ENCODE measurements at places on chromosomes 1 and 21.
A peak's percentile ranks its signal among the peaks of the same experiment; 100 is the strongest.

DNA sequence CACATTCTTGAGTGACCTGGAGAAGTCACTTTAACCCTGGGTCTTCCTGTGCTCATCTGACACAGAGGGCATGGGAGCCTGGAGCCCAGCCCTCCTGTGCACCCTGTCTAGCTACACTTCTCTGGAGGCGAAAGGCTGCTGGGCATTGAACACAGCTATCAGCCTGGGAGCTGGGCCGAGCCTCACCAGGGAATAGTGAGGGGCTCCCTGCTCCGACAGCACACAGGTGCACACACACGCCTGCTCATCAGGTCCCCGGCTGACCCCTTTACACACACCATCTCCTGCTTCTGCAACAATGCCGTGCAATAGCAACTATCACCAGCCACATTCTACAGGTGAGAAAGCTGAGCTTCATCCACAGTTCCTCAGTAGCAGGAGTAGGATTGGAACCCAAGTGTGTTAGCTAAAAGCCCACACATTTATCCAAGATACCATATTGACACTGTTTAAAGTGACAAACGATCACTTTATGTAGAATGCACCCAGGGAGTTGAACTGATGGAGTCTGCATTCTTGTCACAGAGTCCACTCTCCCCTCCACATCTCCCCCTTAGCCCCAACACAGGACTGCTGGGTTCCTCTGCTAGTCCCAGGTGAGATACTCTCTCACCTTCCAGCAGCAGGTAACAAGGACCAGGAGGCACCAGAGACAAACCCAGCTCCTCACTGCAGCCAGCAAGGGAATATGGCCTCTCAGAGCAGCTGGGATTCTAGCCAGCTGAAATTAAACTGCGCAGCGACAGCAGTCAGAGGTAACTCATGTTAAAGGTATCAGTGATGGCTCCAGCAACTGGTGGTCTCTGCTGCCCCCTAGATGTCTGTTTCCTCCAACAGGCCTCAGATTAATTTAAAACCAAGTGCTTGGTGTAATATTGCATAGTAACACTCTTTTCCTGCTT, 18.3 kb upstream of the CAPN8 start:
- no peak for DNase-seq

- DNase-seq, result no peak
Observed at GRCh38 chr1:202616355-202616915, 93.8 kb downstream of the SYT2 start.

DNA sequence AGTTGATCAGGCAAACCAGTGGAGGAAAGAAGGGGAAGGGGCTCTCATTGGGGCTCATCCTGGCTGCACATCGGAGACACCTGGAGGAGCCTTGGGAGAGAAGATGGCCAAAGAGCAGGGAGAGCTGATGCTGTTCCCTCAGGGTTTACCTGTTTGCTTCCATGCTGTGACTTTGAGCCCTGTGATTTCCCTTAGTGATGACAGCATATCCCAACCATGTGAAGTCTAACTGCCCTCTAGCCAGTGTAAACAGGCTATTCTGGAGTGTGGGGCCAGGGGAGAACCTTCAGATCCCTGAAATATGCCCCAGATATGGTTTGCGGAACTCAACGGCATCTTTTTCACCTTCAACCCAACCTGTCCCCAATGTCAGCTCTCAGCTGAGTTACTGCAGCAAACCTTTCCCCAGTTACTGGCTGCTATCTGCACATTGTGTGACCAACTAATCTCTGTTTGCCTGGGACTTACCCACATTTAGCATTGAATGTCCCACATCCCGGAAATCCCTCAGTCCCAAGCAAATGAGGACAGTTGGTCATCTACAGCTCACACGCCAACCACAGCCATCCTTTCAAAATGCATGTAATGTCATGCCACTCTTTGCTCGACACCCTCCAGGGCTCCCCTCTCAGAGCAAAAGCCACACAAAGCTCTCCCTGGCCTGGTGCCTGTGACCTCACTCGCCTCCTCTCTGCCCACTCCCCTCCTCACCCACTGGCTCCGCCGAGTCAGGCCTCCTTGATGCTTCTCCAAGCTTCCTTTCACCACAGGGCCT, 242.3 kb downstream of the KCNJ6 start:
- DNase-seq, result no peak

- DNase-seq, result no peak
Observed at GRCh38 chr1:83787246-83787998, 211.5 kb downstream of the TTLL7 start.

DNA sequence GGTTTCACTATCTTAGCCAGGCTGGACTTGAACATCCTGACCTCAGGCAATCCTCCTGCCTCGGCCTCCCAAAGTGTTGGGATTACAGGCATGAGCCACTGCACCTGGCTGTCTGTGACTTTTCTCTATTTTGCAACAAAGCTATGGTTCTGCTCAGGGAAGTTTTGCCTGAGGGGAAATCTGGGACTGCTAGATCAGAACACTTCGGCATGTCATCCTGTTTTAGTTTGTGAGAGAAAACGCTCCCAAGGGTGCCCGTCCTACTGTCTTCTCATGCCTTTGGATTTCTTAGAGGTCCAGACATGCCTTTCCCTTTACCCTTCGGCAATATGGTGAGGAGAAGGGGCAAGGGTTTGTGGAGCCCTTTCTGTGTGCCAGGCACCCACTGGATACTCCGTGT, 5.6 kb upstream of the CORT start:
- DNase-seq, result no peak

GRCh38 chr1:109821221-109821669, 57.5 kb upstream of the EPS8L3 start:
- no peak for DNase-seq

DNA sequence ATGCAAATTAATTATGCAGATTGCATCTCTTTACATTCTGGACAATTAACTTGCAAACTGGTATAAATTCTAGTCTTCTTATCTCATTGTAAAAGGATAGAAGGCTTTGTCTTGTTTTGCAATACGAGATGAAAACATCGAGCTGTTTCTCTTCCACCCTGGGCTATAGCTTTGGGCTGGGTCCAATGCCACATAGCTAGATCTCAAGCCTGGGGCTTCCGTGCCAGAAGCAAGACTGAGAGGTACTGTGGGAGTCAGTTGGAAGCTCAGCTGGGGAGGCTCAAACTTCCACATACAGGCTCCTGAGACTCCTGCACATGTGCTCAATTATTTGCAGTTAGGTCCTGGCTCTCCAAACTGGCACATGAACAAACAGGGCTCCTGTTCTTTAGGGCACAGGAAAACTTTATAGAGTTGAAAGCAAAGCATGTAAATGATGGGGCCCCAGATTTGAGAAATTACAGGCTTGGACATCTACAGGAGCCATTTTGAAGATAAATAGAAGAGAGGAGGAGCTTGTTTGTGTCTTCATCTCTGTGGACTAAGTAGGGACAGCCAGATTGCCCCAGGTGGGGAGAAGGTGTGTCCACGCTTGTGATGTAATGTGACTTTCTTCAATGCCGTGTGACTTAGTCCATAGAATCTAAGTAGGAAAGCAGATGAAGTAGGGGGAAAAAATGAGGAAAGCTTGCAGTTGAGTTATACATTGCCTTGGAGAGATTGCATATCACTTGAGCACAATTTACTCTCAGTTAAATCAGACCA, 65.9 kb upstream of the SIPA1L2 start:
- DNase-seq, result no peak

GRCh38 chr1:115643666-115644065, 1.9 kb downstream of the VANGL1 start:
- no peak for DNase-seq

- DNase-seq, result no peak
Observed at GRCh38 chr1:162240577-162240976, 136.1 kb downstream of the SPATA46 start.

DNA sequence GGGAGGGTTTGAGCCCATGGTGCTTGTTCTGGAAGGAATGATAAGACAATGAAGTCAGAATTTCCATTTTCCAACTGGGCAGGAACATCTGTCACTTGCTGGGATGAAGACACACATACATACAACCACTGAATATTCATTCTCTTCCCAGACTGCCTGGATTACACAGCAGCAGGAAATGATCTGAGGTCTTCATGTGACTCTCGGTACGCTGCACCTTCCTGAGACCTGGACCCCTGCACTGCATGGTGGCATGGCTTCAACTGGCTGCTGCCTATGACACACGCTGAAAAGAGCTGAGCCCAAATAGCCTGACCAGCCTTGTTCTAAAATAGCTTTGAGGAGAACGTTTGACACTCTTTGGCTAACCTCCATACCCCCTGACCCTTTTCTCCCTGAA, 150.6 kb downstream of the GABPA start:
- no peak for DNase-seq

DNA sequence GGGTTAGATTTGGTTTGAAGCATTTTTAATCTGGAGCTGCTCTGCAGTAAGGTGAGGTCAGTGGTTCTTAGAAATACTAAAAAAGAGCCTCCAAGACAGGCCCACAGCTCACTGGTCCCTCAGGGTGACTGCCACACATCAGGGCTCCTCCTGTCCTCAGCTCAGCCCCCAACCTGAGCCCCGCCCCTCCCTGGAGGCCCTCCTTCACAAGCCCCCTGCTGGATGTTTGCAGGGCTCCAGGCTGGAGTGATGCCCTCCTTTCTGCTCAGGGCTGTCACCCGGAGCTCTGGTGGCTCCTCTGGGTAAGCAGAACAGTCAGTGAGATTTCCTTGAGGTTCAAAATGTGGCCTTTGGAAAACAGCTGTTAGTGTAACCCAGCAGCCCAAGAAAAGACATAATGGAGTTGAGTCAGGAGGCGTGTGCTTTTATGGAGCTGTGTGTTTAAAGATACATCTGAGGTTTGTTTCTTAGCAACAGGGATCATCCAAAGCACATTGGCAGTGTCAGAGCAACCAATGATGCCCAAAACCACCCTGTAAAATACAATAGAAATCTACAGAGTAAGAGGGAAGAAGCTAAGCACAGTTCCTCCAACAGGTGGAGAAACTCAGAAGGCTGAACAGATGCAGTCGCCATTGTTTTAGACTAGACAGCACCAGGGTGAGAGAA, 21.4 kb downstream of the STUM start:
- DNase-seq, result no peak

DNA sequence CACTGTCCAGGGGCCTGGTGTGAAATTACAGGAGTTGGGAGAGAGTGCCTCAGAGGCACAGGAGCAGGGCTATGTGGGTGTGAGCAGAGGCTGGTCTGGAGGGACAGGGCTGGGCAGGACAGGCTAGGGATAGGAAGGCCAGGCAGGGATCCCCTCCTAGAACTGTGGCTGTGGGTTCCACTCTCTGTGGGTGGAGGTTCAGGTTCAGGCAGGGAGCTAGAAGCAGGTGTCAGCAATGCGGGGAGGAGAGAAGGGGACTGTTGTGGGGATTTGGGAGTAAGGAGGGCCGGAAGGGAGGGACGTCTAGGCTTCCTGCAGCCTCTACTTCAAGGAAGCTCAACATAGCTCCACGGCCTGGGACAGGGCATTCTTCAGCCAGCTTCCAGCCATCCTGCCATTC, 8.3 kb upstream of the GPR61 start:
- DNase-seq, result no peak

GRCh38 chr1:61641578-61642336, 83.2 kb downstream of the TM2D1 start:
- DNase-seq, result peak; percentile 61

DNA sequence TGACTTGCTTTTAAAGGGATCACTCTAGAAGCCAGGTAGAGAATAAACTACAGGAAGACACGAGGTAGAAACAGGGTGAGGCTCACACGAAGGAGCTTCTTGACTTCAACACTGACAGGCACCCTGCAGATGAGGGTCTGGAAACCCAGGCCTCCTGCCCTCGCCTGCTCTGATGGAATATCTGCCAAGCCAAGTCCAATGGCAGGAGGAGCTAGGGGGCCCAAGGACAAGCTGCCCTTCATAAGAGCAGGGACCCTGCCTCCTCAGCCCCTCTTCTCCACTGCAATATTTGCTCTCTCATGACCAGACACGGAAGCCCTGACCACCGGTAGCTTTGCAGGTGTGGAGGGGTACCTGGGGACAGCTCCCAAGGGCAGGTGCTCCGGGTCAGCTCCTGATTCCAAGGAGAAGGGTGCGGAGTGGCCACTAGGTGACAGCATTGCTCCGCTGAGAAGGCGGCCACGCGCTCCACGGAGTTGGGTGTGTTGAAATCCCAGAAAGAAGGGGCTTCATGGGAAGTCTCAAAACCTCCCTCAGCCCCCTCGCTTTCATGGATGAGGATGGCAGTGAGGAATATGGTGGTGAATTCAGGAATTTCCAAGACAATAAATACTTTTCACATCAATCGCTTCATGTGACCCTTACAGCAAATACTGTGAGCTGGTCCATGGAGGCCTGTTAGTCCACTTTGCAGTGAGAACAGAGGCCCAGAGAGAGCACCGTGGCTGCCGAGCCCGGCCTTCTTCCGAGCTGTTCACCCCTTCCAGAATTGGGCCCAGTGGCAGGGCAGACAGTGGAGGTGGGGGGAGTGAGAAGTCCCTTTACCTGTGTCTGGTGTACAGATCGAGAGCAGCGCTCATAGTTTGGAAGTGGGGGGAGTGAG, 33.2 kb upstream of the PAX7 start:
- peak; percentile 60 for DNase-seq

GRCh38 chr1:38173848-38174247, 127.3 kb upstream of the POU3F1 start:
- DNase-seq, result no peak

GRCh38 chr1:211566431-211567025, 12.4 kb downstream of the SLC30A1 start:
- DNase-seq, result no peak

DNA sequence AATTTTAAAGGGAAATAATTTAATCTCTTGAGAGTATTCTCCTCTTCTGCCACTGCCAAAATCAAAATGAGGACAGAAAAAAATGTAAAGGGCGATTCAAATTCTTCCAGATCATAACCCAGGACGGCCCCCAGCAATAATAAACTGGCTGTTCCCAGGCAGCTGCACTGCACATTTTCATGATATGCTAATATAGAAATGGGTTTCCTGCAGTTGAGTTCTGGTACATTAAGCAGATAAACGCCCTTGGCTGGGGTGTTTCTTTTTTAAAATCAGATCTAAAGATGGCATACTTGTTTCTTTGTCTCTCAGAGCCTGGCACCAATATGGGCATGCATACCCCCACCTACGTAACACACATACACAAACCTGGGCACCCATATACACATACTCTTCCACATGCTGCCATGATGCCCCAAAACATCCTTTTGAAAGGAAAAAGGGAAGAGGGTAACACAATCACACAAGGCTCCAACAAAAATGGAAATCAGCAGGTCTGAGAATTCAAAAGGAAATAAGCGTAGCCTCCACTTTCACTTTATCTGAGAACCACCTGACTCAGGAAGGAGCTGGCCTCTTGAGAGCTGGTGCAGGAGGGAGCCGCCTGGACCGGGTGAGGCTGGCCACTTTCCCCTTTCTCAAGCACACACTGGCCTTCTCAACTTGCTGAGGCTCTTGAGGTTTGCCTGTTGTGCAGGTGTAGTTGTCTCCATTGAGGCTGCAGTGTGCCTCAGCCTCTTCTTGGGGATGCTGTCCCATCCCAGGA, 653.4 kb downstream of the KIF26B start:
- DNase-seq, result no peak

- DNase-seq, result no peak
Observed at GRCh38 chr1:27496604-27497155, 6.7 kb upstream of the WASF2 start.
